Retina (tissue), 1 donor: ENCODE measurements at places on chromosomes 6 and 20.

- no peak for DNase-seq
Observed at GRCh38 chr20:9179193-9179802, 110.4 kb downstream of the PLCB4 start.

- DNase-seq: no peak
Observed at GRCh38 chr6:108250240-108250866, 10.5 kb downstream of the SNX3 start.

DNA sequence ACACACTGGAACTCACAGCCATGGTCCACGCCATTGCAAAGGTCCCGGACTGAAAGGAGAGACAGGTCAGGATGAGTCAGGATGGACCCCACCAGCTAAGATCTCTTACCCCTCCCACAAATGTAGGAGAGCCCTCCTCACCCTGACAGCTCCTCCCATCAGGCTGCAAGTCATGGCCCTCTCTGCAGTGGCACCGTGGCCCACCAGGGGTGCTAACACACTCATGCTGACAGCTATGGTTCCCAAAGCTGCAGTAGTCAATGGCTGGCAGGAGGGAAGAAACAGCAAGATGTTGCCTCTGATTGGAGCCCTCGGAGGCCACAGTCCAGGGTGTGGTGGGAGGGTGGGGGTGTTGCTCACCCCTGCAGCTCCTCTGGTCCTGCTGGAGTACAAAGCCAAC is 5.7 kb upstream of the RBPJL start:
- DNase-seq: no peak

DNA sequence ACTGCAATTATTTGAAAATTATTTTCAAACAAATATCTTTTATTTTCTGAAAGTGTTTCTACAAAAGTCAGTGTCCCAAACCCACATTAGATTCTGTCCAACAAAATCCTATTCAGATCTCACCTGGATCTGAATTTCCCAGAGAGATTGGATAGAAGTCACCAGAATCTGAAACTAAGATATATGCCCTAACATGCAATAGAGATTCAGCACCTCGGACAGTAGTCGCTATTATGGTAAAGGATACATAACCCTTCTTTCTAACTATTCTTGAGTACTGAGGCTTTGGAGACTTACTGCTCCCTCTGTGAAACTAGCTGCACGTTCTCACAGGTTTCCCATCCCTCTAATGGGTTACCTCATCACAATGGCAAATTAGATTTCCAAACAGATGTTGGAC is 151.4 kb downstream of the ID4 start:
- no peak for DNase-seq

GRCh38 chr6:26175033-26175427 is 87.8 kb downstream of the HFE start:
- DNase-seq: no peak

DNA sequence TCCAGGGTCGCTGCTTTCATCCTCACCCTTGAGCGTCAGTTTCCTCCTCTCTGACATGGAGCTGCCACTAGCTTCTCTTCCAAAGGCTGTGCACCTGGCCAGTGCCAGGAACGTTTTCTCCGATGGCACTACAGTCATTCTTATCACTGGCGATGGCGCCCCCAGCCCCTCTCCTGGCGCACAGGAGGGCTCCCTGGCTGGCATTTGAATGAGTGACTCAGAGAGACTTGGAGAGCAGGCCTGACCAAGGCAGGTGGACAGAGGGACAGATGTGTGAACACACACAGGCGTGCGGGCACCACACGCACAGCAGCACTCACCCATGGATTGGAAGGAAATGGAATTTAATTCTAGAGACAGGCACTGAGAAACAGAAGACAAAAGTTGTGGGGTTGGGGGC is 77.6 kb downstream of the SRC start:
- no peak for DNase-seq

GRCh38 chr20:61522498-61523090 is 270.5 kb downstream of the CDH4 start:
- DNase-seq: no peak

DNA sequence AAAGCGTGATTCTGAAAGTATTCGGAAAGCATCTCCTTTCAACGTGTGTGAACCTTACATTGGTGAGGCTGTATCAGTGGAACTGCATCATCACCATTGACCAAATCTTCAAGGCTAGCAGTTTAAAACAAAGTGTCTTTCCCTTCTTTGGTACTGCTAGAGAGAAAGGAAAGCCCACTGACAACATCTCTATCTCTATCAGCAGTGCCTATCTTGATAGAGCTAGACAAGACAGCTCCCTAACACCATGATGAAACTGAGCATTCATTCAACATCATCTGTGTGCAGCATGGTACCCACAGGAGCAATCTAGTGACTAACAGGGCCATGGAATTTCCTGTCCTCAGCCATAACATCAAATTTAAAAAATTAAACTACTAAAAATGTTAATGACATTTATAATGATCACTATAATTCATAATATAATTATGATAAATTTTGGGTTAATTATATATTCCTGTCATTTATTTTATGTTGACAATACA is 31.5 kb upstream of the EDN1 start:
- no peak for DNase-seq

GRCh38 chr6:6764764-6765434 is 176.4 kb downstream of the LY86 start:
- no peak for DNase-seq

- no peak for DNase-seq
Observed at GRCh38 chr6:109944448-109944847, 33.7 kb upstream of the GPR6 start.

DNA sequence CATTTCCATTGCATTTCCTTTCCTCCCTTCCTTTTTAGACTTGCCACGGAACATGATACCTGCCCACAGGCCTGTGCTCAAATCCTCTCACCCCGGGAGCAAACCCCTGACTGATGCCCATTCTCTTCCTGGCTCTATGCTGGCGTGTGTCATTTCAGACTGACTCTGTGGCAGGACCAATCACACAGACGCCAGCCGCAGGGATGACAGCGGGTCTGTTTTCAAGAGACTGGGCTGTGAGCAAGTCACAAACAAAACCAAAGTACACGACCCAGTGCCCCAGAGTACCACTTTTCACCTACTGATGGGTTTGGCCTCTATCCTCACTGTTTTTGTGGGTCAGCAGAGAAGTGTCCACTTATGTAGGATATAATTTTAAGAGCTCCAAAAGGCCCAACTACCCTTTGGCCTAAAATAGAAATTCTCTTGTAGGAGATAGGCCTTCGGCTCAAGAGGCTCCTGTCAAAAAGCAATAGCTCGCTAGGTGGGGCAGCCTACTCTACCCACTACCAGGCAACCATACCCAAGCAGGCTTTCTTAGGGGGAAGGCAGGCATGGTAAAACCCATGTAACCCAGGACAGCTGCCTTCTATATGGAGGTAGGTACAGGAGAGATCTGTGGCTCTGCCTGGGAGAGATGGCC is 215.7 kb downstream of the CDC5L start:
- DNase-seq: no peak

DNA sequence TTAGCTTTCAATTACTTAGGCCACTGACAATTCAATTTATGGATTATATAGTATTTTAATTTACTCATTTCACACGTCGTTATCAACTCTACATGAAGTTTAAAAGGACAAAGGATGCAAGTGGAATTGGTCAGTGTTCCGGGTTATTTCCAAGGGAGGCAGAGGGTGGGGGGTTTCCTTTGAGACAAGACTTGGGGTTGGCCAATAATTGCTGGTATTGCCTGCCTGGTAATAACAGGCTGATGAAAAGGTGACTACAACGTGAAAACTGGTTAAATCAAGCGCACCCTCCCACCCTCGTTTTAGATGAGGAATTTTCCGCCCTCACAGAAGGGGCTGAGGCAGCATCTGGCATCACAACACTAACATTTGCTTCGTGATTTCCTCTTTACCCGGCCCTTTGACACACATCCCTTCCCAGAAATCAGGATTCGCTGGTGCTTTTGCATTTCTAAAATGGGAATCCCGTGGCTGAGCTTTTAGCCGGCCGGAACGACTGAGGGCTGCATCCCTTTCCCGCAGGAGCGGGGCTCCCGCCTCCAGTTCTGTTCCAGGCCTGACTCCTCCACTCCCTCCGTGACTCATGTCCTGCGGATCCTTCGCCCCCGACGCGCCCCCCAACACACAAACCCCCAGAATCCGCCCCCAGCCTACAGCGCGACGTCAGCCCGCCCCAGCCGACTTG is 999 bp upstream of the PIM1 start:
- no peak for DNase-seq

DNA sequence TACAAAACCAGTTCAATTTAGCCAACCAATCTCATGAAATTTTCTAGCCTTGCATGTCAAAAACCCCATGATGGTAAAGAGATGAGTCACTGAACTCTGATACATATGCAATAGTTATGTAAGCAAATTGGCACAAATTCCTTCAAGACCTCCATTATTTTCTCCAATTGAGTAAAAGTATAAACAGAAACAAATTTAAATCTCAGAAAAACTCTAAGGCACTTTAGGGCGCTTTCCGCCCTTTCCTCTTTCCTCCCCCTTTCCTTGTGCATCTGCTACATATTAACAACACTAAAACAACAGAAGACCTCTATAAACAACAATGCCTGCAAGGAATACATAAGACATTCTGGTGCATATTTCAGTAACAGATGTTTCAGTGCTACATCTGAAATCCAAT is 48.5 kb downstream of the KIF13A start:
- no peak for DNase-seq

GRCh38 chr6:29745386-29745785 is 22.2 kb downstream of the HLA-F start:
- DNase-seq: no peak

GRCh38 chr20:48682529-48683363 is 145.1 kb downstream of the PREX1 start:
- DNase-seq: peak; percentile 72

GRCh38 chr6:104788400-104788799 is 71.3 kb downstream of the HACE1 start:
- no peak for DNase-seq

DNA sequence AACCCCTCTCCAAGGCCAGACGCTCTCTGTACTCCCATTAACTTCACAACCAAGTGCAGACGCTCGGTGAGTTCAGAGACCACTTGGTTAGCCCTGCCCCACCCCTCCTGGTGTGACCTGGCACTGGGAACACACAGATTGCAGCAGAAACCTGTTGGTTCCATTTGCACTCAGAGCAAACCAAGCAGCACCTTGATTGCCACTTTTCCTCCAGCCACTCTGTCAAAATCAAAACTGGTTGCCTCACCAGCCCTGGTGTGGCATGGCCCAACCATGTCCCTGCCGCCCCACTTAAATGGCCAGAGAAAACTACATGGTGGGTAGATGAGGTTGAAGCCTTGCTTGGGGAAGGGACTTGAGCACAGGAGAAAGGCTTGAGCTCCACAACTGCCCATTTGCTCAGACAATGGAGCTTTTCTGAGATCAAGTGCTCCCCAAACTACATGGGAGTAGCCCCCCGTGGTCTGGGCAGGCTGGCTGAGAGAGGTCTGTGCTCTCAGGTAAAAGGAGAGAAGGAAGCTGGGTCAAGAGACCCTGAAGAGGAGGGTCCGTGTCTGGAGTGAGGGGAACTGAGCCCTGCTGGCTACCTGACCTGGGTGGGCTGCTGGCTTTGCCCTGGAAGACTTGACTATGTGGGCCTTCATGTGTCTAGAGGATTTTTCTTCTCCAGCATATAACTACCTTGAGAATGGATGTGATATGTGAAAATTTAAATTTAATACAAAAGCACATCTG is 43.4 kb downstream of the PLCG1 start:
- DNase-seq: no peak

DNA sequence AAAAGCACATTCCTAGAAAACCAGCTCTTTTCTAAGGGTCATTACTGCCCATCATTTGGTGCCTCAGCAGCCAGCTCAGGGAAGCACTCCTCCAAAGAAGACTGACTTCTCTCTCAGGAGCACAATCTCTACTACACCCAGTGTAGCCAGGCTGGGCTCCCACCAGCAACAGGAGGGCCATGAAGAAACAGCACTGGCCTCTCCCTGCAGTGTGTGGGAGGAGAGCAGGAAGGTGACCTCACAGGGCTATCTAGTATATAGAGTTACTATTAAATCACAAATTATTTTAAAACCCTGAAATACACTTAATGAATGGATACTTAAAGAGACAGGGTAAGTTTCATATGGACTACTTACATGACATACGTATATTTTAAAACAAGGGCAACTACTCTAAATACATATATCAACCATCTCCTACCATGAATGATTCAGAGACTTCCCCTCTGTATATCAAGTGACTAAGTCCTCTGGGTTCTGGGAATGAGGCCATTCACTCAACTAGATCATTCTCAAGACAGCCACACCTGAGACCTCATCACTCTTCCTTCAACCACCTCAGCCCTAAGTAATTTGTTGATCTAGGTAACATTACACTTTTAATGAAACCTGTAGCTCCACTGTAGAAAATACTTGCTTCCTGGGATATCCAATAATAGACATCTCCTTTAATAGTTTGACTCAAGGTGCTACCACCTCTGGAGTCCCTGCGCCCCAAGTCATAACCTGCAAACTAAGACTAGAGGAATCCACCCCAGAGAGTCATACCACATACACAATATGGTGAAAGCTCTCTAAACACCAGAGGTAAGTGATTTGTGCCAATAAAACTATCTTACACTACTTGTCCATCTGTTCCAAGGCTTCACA is 25.2 kb downstream of the TBX18 start:
- DNase-seq: no peak

DNA sequence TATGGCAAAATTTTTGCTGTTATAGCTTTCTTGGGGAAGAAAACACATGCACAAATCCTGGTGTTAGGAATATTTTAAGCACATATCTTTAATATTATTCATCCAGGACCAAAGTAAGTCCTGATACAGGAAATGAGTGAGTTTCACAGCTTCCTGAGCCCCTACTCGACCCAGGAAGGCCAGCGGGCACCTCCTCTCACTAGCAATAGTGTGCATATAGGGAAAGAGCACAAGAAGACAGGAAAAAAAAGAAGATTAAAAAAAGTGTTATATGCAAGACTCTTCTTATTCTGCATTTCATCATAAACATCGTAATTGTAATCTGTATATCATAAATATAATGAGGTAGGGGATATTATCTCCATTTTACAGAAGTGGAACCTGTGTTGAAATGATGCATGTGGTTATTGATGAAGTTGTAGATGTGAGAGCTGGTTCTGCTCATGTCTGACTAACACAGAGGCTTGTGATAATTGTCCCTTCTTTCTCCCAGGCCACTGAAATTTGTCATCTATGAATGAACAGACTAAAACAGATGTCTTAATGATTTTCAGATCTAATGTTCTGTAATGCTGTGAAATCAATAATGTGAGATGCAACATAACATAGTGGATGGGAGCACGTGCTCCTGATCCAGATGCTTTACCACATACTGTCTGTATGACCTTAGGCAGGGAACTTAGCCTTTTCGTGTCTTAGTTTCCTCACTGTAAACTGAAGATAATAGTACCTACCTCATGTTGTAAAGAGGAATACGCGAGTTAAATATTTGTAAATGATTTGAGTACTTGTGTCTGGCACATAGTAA is 101.2 kb downstream of the MYO6 start:
- DNase-seq: no peak
